Breast epithelium (tissue), 4 donors: ENCODE measurements at places on chromosomes 1 and 21.
A peak's percentile ranks its signal among the peaks of the same experiment; 100 is the strongest.

DNA sequence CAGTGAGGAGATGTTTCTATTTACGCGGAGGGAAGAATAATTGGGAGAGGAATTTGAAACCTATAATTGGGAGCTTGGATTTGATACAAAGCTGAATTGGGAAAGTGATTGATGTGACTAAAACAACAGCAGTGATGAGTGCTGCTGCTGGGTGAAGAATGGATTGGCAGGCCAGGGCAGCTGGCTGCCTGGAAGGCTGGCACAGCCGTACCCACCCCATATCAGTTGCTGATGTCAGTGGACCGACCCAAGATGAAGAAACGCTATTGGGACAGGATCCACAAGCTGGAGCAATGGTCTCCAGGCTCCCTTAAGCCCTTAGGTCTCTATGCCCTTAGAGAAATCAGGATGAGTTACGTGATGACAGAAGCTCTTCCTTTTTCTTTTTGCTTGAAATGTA, 47.4 kb downstream of the GRIK1 start:
- DNase-seq, result no peak
- no peak overlapping the region for H3K4me3 ChIP-seq
- no peaks in the 10 kb centered on the region for H3K4me1 ChIP-seq
- no peaks in the 10 kb centered on the region for H3K36me3 ChIP-seq

GRCh38 chr1:188429386-188429785, 1600.6 kb downstream of the PLA2G4A start:
- no peaks in the 10 kb centered on the region for H3K4me1 ChIP-seq
- H3K4me3 ChIP-seq, result no peak overlapping the region
- no peak overlapping the region for H3K27ac ChIP-seq
- no peak for DNase-seq
- H3K27me3 ChIP-seq, result no peaks in the 10 kb centered on the region

DNA sequence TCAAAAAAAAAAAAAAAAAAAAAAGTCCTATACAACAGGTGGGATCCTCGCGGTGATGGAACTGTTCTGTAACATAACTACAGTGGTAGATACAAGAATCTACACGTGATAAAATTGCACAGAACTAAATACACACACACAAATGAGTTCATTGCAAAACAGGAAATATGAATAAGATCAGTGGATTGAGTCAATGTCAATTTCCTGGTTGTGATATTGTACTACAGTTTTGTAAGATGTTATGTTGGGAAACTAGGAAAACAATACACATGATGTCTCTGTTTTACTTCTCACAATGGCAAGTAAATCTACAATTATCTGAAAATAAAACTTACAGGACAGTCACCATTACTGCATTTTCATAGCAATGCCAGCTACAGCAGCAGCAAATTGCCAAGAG, 59.8 kb downstream of the ITGB3BP start:
- H3K27me3 ChIP-seq, result no peaks in the 10 kb centered on the region
- H3K36me3 ChIP-seq, result no peaks in the 10 kb centered on the region
- no peaks in the 10 kb centered on the region for H3K4me1 ChIP-seq

- H3K4me3 ChIP-seq, result no peak overlapping the region
- no peaks in the 10 kb centered on the region for H3K4me1 ChIP-seq
- no peaks in the 10 kb centered on the region for H3K27me3 ChIP-seq
- DNase-seq, result no peak
Observed at GRCh38 chr1:199087144-199087543, 448.3 kb downstream of the PTPRC start.

DNA sequence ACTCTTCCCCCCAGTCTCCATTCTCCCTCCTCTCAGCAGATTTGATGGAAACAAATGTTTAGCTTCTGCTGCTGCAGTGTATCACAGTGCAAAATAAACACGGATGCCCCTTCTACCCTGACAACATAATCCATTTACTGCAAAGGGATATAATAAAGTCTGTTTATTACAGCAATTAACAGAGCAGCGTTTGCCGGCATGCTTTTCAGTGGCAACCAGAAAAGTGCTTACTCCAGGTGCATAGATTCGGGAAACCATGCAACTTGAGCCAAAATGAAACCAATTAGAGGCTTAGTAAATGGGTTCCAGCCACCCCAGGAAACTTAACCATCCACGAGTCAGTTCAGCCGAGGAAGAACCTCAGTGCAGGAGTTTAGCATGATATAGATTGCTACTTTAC, 12.9 kb upstream of the LEMD1 start:
- no peak overlapping the region for H3K27ac ChIP-seq
- no peaks in the 10 kb centered on the region for H3K27me3 ChIP-seq
- H3K4me1 ChIP-seq, result no peaks in the 10 kb centered on the region
- no peak for DNase-seq
- H3K36me3 ChIP-seq, result no peaks in the 10 kb centered on the region

GRCh38 chr1:21937034-21937371, at the start of gene HSPG2:
Gene HSPG2, minus strand, starts transcription at chr1:21937310. Its CDS starts 93 bp downstream, at chr1:21937217.
- H3K36me3 ChIP-seq, result no peaks in the 10 kb centered on the region
- peak within 1 kb of the TSS; percentile 94 for H3K27ac ChIP-seq
- no peaks in the 10 kb centered on the region for H3K27me3 ChIP-seq
- peaks cover 29% of the 10 kb centered on the region for H3K4me1 ChIP-seq
- H3K4me3 ChIP-seq, result peak within 1 kb of the TSS; percentile 72
- DNase-seq, result no peak

GRCh38 chr1:67945733-67946374, 104.6 kb downstream of the DIRAS3 start:
- no peaks in the 10 kb centered on the region for H3K36me3 ChIP-seq
- no peaks in the 10 kb centered on the region for H3K27me3 ChIP-seq
- no peak for DNase-seq
- no peak overlapping the region for H3K27ac ChIP-seq
- H3K4me1 ChIP-seq, result no peaks in the 10 kb centered on the region

GRCh38 chr21:33115631-33116510, 45.9 kb downstream of the OLIG1 start:
- no peak overlapping the region for H3K4me3 ChIP-seq
- peak; percentile 22 for DNase-seq
- no peaks in the 10 kb centered on the region for H3K4me1 ChIP-seq
- no peak overlapping the region for H3K27ac ChIP-seq
- no peaks in the 10 kb centered on the region for H3K27me3 ChIP-seq

GRCh38 chr1:98704474-98704873, 43.0 kb downstream of the SNX7 start:
- no peaks in the 10 kb centered on the region for H3K4me1 ChIP-seq
- H3K4me3 ChIP-seq, result no peak overlapping the region
- DNase-seq, result no peak
- no peaks in the 10 kb centered on the region for H3K36me3 ChIP-seq

DNA sequence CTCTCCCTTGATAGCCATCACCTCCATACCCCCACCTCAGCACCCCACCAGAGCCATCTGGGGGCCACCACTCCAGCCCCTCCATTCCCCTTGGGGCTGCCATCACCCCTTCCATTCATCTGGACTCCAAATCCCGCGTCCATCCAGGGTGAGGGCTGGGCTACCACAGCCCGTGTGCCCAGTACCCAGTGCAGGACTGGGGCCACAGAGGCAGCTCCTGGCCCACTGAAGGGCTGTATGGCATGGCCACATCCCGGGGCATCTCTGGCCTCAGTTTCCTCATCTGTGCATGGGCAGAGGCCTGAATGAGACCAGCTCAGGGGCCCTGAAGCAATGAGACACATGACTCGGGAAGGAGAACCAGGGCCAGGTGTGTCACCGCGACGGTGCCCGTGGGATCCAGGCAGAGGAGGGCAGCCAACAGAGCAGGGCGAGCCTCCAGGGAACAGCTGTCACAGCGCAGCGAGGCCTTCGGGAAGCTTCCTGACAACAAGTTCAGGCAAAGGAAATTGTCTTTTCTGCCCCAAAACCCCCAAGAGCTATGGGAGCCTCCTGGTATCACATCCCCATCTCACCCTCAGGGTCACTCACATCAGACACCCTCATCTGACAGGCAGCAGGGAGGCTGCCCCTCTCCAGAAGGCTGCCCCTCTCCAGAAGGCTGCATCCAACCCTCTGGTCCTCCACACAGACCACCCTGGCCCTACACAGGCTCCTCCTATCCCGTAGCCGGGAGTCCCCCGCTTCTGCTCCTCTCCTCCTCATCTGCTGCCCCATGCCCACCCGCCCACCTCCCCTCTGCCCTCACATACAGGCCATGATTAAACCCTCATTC, 76.3 kb downstream of the MEGF6 start:
- H3K27me3 ChIP-seq, result no peaks in the 10 kb centered on the region
- no peak for DNase-seq
- H3K4me3 ChIP-seq, result no peak overlapping the region

DNA sequence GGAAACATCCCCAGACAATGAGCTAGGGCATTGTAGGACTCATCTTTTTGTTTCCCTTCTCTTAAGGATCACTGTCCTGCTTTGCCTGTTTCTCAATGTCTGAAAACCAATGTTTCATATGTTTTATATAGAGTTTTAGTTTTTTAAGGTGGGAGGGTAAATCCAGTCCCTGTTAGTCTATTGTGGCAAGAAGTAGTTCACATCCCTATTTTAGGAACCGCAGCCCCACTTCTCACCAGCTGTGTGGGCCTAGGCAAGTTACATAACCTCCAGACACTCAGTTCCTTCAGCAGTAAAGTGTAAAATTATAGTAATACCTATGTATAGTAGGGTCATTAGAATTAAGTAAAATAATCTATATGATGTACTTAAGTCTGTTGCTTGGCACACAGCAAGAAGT, 105.8 kb upstream of the WLS start:
- H3K27ac ChIP-seq, result no peak overlapping the region
- no peaks in the 10 kb centered on the region for H3K4me1 ChIP-seq
- no peaks in the 10 kb centered on the region for H3K27me3 ChIP-seq
- no peak for DNase-seq
- H3K36me3 ChIP-seq, result no peaks in the 10 kb centered on the region
- no peak overlapping the region for H3K4me3 ChIP-seq

- no peak overlapping the region for H3K27ac ChIP-seq
- H3K4me3 ChIP-seq, result no peak overlapping the region
- H3K36me3 ChIP-seq, result no peaks in the 10 kb centered on the region
- H3K4me1 ChIP-seq, result no peaks in the 10 kb centered on the region
- no peak for DNase-seq
- H3K27me3 ChIP-seq, result no peaks in the 10 kb centered on the region
Observed at GRCh38 chr1:151502859-151503780, 8.1 kb upstream of the CGN start.

- no peak overlapping the region for H3K4me3 ChIP-seq
- no peak overlapping the region for H3K27ac ChIP-seq
- no peaks in the 10 kb centered on the region for H3K4me1 ChIP-seq
- no peak for DNase-seq
- H3K36me3 ChIP-seq, result no peaks in the 10 kb centered on the region
Observed at GRCh38 chr1:154443274-154444013, 38.3 kb downstream of the IL6R start.

DNA sequence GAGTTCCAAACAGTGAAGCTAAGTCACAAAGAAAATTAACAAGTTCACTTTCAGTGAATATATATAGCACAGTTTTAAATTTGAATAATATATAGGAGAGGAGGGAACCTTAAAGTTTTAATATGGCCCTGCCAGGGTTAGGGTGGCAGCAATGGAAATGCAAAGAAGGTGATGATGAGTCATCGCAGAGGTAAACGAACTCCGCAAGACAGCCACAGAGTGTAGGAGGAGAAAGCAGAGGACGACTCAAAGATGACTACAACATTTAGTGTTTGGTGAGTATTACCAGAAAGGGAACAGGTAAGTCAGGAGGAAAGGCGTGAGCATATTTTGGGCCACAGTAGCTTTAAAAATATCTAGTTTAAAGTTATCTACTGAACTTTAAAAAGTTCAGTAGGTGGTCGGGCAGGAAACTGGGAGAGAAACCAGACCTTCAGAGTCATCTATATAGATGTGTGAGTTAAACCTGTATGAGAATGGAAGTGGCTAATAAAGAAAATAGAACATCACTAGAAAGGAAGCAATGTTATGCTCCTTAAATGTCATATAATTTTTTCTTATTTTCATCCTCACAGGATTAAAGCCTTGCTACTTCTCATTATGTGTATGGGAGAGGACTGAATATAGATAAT, 75.7 kb downstream of the UCHL5 start:
- H3K4me3 ChIP-seq, result no peak overlapping the region
- DNase-seq, result no peak
- no peaks in the 10 kb centered on the region for H3K27me3 ChIP-seq
- no peaks in the 10 kb centered on the region for H3K4me1 ChIP-seq
- no peaks in the 10 kb centered on the region for H3K36me3 ChIP-seq

GRCh38 chr1:101438359-101438758, 201.5 kb downstream of the S1PR1 start:
- H3K27ac ChIP-seq, result no peak overlapping the region
- no peaks in the 10 kb centered on the region for H3K36me3 ChIP-seq
- no peaks in the 10 kb centered on the region for H3K27me3 ChIP-seq
- DNase-seq, result no peak
- no peaks in the 10 kb centered on the region for H3K4me1 ChIP-seq

DNA sequence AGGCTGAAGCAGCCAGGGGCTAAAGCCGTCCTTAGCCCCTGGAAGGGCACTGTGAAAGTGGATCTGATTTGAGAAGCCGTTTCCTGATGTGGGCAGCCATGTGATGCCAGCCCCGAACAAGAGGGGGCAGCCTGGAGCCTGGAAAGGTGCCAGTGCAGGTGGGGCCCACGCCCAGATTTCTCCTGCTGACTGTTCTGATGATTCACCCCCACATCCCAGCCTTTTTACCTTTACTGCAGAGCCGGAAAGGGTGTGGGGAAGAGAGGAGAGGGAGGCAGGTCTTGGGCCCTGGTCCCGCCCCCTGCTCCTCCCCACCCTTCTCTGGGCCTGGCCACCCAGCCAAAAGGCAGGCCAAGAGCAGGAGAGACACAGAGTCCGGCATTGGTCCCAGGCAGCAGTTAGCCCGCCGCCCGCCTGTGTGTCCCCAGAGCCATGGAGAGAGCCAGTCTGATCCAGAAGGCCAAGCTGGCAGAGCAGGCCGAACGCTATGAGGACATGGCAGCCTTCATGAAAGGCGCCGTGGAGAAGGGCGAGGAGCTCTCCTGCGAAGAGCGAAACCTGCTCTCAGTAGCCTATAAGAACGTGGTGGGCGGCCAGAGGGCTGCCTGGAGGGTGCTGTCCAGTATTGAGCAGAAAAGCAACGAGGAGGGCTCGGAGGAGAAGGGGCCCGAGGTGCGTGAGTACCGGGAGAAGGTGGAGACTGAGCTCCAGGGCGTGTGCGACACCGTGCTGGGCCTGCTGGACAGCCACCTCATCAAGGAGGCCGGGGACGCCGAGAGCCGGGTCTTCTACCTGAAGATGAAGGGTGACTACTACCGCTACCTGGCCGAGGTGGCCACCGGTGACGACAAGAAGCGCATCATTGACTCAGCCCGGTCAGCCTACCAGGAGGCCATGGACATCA, at the start of gene SFN:
Gene SFN, plus strand, starts transcription at position 369 of the 904 bp plus-strand sequence. Its CDS starts 64 bp downstream, at position 433.
- peak; percentile 88 for DNase-seq
- no peaks in the 10 kb centered on the region for H3K36me3 ChIP-seq
- no peaks in the 10 kb centered on the region for H3K27me3 ChIP-seq

DNA sequence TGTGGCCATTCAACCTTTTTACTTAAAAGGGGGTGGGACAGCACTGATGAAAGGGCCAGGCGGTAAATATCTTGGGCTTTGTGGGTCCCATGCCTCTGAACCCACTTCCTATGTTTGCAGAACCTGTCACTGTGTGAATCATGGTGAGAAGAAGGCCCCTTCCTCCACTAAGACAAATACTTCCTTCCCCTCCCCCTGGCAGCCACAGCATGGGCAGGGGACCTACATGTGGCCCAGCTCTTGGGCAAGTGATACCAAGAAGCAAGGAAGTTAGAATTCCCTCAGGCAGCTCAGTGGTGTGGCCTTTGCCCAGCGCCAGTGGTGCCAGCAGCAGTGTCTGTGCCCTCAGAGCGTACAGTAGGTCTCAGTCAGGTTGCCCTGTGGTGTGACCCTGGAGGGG, 168.6 kb downstream of the TRIM33 start:
- DNase-seq, result no peak
- no peak overlapping the region for H3K4me3 ChIP-seq
- no peaks in the 10 kb centered on the region for H3K4me1 ChIP-seq
- no peaks in the 10 kb centered on the region for H3K27me3 ChIP-seq
